ENCODE measurements at places on chromosomes 6 and 20.

DNA sequence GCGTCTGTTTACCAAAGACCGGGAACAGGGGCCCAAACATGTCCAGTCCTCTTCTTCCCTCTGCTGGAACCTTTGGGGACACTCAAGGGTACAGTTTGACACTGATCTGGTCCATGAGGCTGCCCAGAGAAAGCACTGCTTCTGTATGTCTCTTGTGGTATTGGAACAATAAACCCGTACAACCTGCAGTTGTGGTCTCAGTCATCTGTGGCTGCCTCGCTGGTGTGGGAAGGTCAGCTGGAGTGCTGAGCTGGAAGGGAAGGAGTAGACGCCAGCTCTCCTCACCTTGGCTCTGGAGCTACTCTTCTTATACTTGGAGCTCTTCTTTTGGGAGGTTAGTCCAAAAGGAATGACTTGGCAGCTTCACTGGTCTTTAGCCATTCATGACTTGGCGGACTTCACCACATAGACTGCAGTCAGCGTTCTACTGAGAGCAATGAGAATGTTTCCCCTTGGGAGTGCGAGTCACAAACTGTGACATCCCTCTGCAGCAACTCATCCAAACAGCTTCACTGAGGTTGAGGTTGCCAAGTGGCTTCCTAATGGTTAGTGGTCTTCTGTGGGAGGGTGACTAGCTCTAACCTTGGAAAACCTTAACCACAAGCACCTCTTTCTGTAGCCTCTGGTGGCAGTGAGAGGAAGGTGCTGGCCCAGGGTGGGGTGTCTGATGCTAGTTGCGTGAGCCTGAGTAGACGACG is 81.2 kb downstream of the ASXL1 start:
- peak; percentile 1 for DNase-seq

DNA sequence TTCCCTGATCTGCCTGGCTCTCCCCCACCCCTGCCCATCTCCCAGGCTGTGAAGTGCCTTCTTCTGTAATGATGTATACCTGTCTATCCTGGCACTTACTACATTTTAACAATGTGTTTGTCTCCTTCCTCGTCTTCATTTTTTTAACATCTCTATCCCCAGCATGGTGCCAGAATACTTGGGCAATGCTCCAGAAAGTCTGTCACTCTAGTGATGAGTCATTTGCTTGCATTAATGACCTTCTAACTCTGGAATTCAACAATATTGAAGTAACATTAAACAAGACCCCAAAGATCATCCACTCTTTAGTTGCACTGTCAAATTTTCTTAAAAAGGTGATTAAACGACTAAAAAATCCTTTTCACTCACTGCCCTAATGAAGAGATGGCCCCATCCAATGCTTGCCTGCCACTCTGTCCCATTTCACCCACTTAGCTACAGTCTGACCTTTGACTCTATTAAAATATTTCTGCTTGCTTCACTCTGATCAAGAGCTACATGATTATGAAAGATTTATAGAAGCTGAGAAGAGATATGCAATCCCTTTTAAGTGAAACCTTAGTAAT is 7.7 kb upstream of the KLHL31 start:
- no peak for DNase-seq

GRCh38 chr6:32370505-32370904 is 1.2 kb downstream of the TSBP1 start:
- no peak for DNase-seq

DNA sequence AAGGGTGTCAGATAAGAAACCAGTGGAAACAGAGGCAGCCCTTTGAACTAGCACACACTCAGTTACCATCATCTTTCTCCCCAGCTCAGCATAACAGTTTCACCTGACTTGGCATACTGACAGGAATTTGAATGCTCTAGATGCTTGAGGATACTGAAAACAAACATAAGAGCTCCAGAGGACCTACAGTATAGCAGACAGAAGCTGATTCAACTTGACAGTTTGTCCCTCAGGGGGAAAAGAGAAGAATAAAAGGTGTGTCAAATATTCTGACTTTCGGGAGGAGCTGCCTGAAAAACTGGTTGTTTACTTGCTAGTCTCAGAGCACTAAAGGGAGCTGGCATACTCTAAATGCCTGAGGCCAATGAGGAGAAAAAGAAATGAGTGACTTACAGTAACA is 35.1 kb downstream of the EYS start:
- peak; percentile 71 for DNase-seq

DNA sequence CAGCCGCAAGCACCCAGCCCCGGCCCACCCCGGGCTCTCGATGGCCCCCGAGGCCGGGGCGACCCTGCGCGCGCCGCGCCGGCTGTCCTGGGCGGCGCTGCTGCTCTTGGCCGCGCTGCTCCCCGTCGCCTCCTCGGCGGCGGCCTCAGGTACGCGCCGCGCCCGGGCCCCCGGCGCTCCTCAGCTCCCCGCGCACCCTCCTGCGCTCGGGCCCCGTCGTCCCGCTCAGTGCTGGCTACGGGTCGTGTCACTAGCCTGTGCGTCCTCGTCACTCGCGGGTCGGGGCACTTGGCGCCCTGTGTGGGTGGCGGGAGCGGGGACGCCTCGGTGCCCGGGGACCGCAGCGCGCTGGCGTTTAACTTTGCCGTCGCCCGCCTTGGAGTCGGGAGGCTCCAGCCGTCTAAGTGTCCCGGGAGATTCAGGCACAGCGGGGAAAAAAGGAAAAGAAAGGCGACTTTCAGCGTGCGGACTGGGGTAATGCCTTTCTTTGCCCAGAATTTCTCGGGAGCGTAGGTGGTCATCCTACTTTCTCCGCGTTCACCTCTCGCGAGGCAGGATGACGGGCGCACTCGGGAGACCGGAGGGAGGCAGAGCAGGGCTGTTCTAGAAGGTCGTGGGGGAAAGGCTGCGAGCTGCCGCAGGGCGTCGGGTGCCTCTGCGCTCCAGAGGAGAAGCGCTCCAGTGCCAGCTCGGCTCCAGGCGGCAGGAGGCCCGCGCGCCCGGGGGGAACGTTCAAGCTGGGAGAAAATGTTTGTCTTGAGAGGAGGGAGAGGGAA is 545 bp downstream of the FNDC1 start:
- DNase-seq, result peak; percentile 78

DNA sequence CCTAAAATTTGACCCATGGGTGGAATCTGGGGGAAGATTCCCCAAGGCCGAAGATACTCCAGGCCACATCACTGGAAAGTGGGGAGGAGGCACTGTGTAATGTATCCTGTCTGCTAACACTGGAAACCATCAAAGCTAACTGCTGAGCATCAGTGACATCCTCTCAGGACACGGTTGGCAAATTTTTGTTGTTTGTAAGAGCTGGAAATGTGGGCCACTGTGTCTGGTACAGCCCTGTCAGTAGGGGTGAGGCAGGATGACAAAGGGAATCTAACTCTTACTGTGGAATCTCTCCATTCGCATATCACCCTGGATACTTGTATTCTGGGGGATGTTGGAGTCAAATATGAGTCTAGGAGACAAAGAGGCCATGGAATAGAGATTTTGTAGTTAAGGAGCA is 17.0 kb upstream of the CLPSL2 start:
- no peak for DNase-seq

DNA sequence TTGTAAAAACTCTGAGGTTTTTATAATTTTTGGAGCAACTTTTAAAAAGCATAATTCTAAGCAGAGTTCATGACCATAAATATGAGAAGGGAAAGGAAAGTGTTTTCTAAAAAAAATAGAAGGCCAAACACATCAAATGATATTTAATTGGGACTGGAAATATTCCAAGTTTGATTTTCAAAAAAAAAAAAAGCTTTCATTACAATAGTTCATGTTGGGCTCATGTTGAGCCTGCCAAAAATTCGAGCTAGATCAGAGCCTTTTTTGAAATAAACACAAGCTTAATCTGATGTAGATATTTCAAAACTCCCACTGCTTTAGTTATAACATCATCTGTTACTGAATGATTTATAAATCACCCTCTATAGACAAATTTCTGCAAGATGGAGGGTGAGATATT is 163.4 kb upstream of the DEFB112 start:
- DNase-seq, result no peak

DNA sequence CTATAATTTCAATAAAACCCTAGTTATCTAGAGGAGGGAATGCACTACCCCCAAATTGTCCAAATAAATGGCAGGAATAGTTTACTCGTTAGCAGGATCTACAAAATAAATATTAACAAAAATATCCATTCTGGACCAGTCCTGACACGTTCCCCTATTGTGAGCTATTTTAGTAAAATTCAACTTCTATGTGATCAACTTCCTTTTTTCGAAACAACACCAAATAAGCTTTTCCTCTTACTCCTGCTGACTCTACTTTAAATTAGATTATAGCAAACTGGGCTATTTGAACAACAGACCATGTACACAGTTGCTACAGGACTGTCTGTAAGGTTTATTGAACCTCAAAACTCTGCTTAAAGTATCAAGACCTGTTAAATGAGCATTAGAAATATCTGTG is 154.3 kb downstream of the IPCEF1 start:
- DNase-seq, result no peak

DNA sequence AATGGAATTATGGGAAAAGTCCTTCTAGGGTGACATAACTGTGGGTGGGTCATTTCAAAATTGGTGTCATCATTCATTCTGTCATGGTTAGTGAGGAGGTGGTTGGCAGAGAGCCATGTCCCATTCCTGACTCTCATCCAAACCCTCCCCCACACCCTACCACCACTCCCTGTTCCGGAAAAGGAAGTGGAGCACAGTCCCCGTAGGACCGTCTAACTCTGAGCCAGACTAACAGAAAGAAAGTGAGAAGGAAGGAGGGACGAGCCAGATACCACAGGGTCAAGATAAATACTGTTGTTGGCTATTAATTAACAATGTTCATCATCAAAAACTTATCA is 4.8 kb downstream of the TRIM10 start:
- no peak for DNase-seq

DNA sequence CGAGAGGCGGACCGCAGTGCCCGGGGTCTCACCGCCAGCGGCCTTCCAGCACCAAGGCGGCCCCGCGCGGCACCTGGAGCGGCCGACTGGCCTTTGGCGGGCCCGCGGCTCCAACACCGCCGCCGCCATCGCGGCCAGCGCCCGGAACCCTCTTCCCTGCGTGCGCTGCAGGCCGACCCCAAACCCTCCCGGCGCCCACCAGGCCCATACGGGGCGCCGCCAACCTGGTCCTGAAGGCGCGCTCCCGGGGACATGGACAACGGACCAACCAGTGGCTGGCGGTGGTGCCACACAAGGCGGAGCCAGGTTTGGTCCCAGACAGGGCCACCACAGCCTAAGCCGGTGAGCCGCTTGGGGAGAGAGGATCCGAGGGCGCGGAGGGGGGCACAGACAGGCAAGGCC is 1514.8 kb upstream of the DEFB115 start:
- DNase-seq, result no peak

- DNase-seq, result no peak
Observed at GRCh38 chr6:32092760-32093497, 16.2 kb downstream of the TNXB start.

GRCh38 chr6:71349976-71350615 is 61.5 kb downstream of the OGFRL1 start:
- DNase-seq, result no peak

- no peak for DNase-seq
Observed at GRCh38 chr6:161226009-161226964, 47.6 kb downstream of the AGPAT4 start.

All from ELF-1 (cell line).